ENCODE measurements at places on chromosomes 4 and X. TPM values are rescaled to one million over a fixed set of nuclear protein-coding genes. Genes with fewer than 3 reads are reported as not detected.

- DNase-seq: no peak
- no peak overlapping the region for H3K27ac ChIP-seq
- H3K27me3 ChIP-seq: no peaks in the 10 kb centered on the region
- H3K4me1 ChIP-seq: peaks cover 20% of the 10 kb centered on the region
These were observed 2.6 kb upstream of the DTHD1 start for GRCh38 chr4:36278789-36279188.

Gene SGCB
- total RNA-seq: 16.9 TPM

Gene XK
- total RNA-seq: 0.27 TPM

Gene LRBA
- total RNA-seq: 61.9 TPM

Gene USP17L10
- not detected for total RNA-seq

Gene SH2D1A
- total RNA-seq: 94.6 TPM

Gene RASSF6
- total RNA-seq: not detected

DNA sequence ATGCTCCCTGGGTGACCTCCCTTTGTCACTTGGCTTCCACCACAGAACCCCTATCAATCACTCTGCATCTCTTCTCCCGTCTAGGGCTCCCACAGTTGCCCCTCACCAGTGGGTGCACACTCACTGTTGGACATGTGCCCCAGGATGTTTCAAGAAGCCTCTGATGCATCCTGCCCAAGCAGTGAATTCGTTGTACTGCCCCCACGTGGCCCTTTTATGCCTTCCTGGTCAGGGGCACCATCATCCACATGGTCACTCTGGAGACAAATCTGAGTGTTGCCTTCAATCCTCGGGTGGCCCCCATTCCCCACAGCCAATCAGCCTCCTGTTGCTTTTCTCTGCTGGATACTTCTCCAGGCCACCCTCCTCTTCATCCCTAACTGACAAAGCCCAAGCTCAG is 12.2 kb downstream of the ITIH6 start:
- no peaks in the 10 kb centered on the region for H3K27me3 ChIP-seq
- H3K4me3 ChIP-seq: no peak overlapping the region
- no peak overlapping the region for H3K27ac ChIP-seq
- no peak for DNase-seq
- H3K4me1 ChIP-seq: no peaks in the 10 kb centered on the region
- no peaks in the 10 kb centered on the region for H3K36me3 ChIP-seq

- no peak overlapping the region for H3K4me3 ChIP-seq
- no peaks in the 10 kb centered on the region for H3K36me3 ChIP-seq
- no peaks in the 10 kb centered on the region for H3K4me1 ChIP-seq
- H3K27me3 ChIP-seq: no peaks in the 10 kb centered on the region
These were observed 984.1 kb upstream of the GRID2 start for GRCh38 chr4:91319556-91320268.

GRCh38 chr4:10733481-10734062 is 49.0 kb upstream of the CLNK start:
- no peaks in the 10 kb centered on the region for H3K36me3 ChIP-seq
- no peaks in the 10 kb centered on the region for H3K27me3 ChIP-seq
- no peak overlapping the region for H3K27ac ChIP-seq

Gene ARHGAP24
- total RNA-seq: not detected

Gene CWH43
- not detected for total RNA-seq

- H3K36me3 ChIP-seq: no peaks in the 10 kb centered on the region
- no peak overlapping the region for H3K27ac ChIP-seq
- no peaks in the 10 kb centered on the region for H3K4me1 ChIP-seq
- H3K27me3 ChIP-seq: no peaks in the 10 kb centered on the region
These were observed 38.4 kb downstream of the FAT4 start for GRCh38 chr4:125353131-125353530.

Gene GJB1
- total RNA-seq: not detected

Gene CCNB3
- total RNA-seq: 0.11 TPM

- no peak overlapping the region for H3K4me3 ChIP-seq
- peaks cover 6% of the 10 kb centered on the region for H3K36me3 ChIP-seq
- no peaks in the 10 kb centered on the region for H3K27me3 ChIP-seq
- no peak overlapping the region for H3K27ac ChIP-seq
These were observed 6.6 kb downstream of the ANKRD17 start for GRCh38 chr4:73252001-73252400.

Gene PCYT1B
- total RNA-seq: not detected

Gene DCX
- not detected for total RNA-seq

- no peak overlapping the region for H3K27ac ChIP-seq
- no peaks in the 10 kb centered on the region for H3K36me3 ChIP-seq
- no peak for DNase-seq
- no peaks in the 10 kb centered on the region for H3K4me1 ChIP-seq
- H3K4me3 ChIP-seq: no peak overlapping the region
These were observed 37.2 kb upstream of the PPP2R2C start for GRCh38 chr4:6509587-6509986.

All from CD8-positive, alpha-beta memory T cell (primary cell).